ENCODE measurements at places on chromosomes 6 and 20.

DNA sequence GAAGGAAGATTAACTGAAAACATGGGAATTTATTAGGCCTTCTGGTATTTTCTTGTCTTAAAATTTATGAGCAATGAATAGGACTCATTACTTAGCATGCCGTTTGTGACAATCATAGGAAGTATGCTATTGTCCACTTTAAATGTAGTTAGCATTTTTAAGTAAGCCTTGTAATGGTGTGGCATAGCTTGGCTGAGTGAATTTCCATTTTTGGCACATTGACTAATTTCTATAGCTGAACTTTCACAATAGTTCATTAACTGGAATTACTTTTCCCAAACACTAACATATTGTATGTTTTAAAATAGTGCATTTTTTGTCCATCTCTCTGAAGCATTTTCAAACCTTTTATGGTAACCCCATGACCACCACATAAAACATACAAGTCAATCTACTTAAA is 15.7 kb downstream of the RSPO3 start:
- no peak for DNase-seq

- DNase-seq: no peak
Measured at GRCh38 chr6:128124713-128125112, 223.9 kb upstream of the THEMIS start.

DNA sequence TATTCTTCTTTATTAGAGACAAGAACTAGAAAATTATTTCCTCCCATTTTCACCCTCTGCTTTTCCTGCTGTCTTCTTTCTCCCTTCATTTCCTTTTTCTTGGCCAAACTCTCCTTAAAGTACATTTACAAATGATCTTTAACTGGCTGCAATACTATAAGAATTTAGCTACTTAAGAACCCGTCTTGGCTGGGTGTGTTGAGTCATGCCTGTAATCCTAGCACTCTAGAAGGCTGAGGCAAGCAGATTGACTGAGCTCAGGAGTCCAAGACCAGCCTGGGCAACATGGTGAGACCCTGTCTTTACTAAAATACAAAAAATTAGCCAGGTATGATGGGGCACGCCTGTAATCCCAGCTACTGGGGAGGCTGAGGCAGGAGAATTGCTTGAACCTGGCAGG is 39.3 kb upstream of the SRPK1 start:
- DNase-seq: no peak

DNA sequence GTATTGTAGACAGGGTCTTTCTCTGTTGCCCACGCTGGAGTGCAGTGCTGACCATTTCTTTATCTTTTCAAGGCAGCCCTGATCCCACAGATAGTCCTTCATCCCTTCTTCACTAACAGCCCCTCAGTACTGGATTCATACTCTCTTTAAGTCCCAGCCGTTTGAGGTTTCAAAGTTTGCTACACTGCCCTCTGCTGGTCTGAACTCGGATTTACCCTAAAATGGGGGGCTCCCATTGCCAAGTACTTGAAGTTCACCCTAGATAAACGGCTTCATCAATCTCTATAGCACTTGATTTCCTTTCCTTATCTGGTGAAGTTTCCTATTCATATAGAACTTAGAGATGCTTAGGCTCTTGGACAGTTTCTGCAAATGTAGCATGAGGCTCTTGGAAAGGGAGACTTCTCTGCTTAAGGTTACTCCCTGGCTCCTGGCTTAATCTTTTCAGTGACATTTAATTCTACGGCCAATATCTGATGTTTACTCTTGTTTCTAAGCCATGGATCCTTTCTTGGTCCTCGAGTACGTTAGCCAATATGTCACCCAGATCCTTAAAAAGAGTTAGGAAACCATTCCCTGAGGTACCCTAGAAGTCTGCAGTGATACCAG is 21.4 kb upstream of the PREP start:
- no peak for DNase-seq

- no peak for DNase-seq
Measured at GRCh38 chr6:6217855-6218758, 102.4 kb downstream of the F13A1 start.

DNA sequence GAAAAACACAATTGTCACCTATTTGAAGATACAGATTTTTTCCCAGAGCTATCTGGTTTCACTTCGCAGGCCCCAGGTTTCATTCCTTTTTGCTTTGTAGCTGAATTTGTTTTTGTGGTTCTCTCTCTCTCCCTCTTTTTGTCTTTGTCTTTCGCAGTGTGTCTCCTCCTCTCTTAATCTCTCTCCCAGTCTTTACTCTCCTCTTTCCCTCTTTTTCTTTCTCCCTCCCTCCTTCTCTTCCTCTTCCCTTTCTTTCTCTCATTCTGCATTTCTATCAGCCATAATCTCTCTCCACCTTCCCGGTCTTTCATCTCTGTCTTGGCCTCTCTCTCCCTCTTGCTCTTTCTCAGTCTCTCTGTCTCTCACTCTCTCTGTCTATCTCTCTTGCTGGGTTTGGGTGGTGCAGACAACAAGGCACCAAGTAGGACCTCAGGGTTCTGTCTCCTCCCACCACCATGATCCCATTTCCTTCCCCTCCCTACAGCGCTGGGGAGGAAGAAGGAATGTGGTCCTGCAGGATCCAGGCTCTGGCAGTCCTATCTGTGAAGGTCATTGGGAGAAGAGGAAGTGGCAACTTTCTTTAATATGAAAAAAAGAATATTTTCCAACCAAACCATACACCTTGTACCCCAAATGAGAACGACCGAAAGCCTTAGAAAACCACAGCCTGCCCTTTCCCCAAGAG is 63.2 kb downstream of the BANF2 start:
- DNase-seq: no peak

- DNase-seq: no peak
Measured at GRCh38 chr6:140663772-140664171, 1289.3 kb upstream of the CITED2 start.

DNA sequence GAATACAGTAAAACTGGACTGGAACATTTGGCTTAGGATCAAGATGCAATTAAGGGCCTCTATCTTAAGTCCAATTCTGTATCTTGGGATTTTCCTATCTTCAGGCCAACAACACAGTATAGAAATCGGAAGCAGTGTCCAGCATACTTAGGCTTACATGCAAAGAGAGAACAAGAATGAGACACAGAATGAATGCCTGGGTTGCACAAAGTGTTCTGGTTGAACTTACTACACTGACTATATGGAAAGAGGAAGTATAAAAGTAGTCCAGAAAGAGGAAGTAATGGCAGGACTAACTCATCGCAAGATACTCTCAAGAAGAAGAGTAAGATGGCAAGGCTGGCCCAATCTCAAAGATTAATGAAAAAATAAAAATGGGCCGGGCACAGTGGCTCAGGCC is 87.6 kb downstream of the BTBD9 start:
- no peak for DNase-seq

DNA sequence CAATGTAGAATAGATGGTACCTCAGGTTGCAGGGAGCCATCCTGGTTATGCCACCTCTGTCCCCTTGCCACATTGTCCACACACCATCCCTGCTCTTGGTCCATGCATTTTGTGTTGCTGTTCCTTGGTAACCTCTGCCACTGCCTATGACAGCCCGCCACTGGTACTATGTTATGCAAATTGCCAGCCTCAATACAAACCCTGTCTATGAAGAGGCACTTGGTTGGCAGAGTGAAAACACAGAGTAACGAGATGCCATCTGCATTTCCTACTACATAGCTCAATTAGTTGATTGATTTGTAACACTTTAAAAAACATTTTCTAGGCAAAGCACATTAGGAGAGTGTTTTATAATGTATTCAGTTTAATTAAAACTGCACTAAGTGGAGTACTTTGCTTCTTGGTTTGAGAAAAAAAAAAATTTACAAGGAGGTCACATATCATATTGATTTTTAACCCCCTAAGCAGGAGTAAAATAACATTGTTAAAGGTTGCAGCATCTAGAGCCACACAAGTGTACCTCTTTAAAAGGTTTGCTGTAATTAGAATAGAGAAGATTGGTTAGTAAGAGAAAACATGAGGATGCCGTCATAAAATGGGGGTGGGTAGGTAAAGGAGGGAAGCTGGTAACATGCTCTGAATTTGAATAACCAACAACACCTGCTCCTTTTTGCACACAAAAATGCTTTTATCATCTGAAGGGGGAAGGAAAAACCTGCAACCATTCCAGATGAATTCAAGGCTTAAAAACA is 817.1 kb downstream of the KIF16B start:
- no peak for DNase-seq

Data from coronary artery (tissue), 2 donors.